ENCODE measurements at places on chromosomes 6 and 20. TPM values are rescaled to one million over a fixed set of nuclear protein-coding genes. Genes with fewer than 3 reads are reported as not detected.

- DNase-seq, result no peak
- no peaks in the 10 kb centered on the region for H3K4me1 ChIP-seq
- no peak overlapping the region for H3K27ac ChIP-seq
- no peak overlapping the region for H3K4me3 ChIP-seq
Measured at GRCh38 chr6:152954443-152954842, 28.4 kb downstream of the FBXO5 start.

DAAM2 gene
- total RNA-seq, result 34.6 TPM

- H3K4me1 ChIP-seq, result peaks cover 12% of the 10 kb centered on the region
- no peaks in the 10 kb centered on the region for H3K36me3 ChIP-seq
- no peak for DNase-seq
- no peak overlapping the region for H3K4me3 ChIP-seq
- H3K27ac ChIP-seq, result no peak overlapping the region
- H3K27me3 ChIP-seq, result no peaks in the 10 kb centered on the region
Measured at GRCh38 chr6:139567095-139567494, 192.6 kb upstream of the CITED2 start.

DNA sequence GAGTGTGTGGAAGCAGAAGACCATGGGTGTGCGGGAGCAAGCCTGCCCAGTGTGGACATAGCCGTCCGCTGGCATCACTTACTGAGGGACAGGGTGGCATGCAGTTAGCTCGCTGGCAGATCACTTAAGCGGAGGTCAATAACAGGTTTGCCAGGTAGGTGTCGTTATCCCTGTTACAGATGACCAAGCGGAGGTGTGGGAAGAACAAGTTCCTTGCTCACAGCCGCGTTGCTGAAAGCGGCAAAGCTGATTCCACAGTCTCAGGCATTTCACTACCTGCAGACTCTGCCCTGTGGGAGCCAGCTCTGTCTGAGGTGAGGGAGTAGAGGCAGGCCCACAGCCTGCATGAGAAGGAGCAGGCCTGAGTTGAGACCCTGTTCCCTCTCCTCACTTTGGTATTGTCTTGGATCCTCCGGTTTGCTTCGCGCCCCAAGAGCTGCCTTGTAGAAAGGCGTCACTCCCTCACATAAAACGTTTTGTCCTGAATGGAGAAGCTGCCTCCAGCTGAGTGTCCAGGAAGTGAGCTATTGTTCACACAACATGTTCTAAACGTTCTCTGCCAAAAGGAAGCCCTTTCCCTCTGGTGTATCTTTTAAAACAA lies 96.9 kb downstream of the TCP11 start:
- H3K4me3 ChIP-seq, result no peak overlapping the region
- peaks cover 87% of the 10 kb centered on the region for H3K4me1 ChIP-seq
- no peaks in the 10 kb centered on the region for H3K27me3 ChIP-seq
- peak overlapping the region; percentile 75 for H3K27ac ChIP-seq
- H3K36me3 ChIP-seq, result no peaks in the 10 kb centered on the region
- no peak for DNase-seq

DNA sequence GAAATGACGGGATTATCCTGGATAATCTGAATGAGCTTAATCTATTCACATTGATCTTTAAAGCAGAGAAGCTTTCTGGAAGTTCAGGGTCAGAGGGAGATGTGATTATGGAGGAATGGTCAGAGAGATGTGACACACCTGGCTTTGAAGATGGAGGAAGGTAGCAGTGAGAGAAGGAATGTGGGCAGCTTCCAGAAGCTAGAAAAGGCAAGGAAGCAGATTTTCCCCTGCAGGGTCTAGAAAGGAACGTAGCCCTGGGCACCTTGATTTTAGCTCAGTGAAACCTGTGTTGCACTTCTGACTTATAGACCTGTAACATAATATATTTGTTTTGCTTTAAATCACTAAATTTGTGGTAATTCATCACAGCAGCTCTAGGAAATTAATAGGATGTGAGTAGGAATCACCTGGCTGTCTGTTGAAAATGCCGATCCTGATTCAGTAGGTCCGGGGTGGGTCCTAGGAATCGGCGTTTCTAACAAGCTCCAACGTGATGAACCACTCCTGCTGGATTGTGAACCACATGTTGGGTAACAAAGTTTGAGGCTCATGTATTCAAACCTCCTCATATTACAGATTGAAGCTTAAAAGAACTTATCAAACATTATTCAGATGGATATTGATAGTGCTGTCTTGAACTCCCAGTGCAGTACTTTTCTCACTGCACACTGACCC lies 157.0 kb downstream of the GJA1 start:
- DNase-seq, result no peak
- no peaks in the 10 kb centered on the region for H3K36me3 ChIP-seq
- no peak overlapping the region for H3K4me3 ChIP-seq

DNA sequence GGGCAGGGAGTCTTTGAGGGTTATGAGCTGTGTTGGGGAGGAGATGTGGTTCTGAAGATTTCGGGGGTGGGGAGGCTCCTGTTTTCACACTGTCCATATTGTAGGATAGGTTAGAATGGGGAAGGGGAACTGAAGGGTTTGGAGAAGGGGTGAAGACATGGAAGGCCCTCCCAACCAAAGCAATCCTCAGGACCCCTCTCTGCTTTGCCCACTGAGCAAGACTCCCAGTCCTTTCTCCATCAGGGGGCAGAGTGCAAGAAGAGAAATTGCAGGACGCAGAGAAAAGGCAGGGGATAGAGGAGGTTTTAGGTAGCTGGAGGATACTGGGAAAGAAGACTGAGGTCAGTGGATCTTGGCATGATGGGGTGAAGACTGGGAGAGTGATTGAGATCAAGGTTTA lies 3.9 kb downstream of the SYNGAP1 start:
- H3K4me1 ChIP-seq, result peaks cover 37% of the 10 kb centered on the region
- no peak overlapping the region for H3K4me3 ChIP-seq
- no peak for DNase-seq
- no peaks in the 10 kb centered on the region for H3K36me3 ChIP-seq
- H3K27me3 ChIP-seq, result no peaks in the 10 kb centered on the region

RAET1L gene
- total RNA-seq, result not detected

All from upper lobe of right lung (tissue), 1 donor.